Occipital lobe (tissue), 3 donors: ENCODE measurements at places on chromosomes 4 and X. TPM values are rescaled to one million over a fixed set of nuclear protein-coding genes. Genes with fewer than 3 reads are reported as not detected.

Gene RHOH
- 0.94 TPM for total RNA-seq

Gene GATA1
- total RNA-seq: 0.31 TPM

Gene SPANXC
- not detected for total RNA-seq

Gene CLIC2
- 5.1 TPM for total RNA-seq

Gene FHDC1
- 3.3 TPM for total RNA-seq

Gene PITX2
- not detected for total RNA-seq

Gene SH3RF1
- 8.1 TPM for total RNA-seq

Gene NAA11
- total RNA-seq: not detected

Gene USP26
- not detected for total RNA-seq

Gene SPARCL1
- total RNA-seq: 54.9 TPM

Gene ZNF275
- 7.8 TPM for total RNA-seq

Gene CT55
- total RNA-seq: not detected

Gene RS1
- 0.16 TPM for total RNA-seq
